ENCODE measurements at places on chromosomes 2 and 18. TPM values are rescaled to one million over a fixed set of nuclear protein-coding genes. Genes with fewer than 3 reads are reported as not detected.

Gene VAMP8
- total RNA-seq, result 141 TPM

DNA sequence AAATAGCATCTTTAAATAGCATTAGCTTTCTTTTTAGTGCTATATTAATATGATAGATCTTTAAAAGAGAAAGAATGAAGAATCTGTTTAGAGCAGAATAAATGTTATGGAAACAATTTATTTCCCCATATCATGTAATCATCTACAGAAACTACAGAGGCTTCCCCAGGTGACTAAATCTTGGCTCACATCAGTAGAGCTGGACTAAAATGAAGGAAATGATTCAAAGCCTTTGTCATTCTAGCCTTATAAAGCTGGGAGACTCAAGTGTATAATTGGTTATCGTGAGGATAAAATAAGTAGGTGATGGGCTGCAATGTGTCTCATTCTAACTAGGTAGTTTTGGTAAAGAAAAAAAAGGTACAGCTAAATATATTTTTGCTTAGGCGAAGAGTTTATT is 83.2 kb upstream of the UNC80 start:
- peak; percentile 28 for DNase-seq

DNA sequence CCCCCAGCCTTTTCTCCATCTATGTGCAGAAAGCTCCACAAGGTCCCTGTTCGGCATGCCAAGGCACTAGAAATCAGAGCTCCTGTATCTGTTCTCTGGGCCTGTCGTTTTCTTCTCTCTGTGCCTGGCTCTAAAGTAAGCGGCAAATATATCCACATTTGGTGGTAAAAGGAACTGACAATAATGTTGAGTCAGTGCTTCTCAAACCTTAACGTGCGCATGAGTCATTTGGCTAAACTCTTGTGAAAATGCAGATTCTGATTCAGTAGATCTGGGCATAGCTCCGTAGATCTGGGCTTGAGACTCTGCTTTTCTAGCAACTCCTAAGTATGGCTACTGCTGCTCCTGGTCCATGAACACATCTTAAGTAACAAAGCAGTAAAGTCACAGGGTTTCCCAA is 16.5 kb upstream of the ACSL3 start:
- peak; percentile 95 for DNase-seq

- DNase-seq, result peak; percentile 88
Observed at GRCh38 chr2:237574894-237575868, 8.8 kb downstream of the PRLH start.

Gene CDH20
- total RNA-seq, result not detected

- peak; percentile 90 for DNase-seq
Observed at GRCh38 chr2:64354857-64355680, 98.9 kb upstream of the LGALSL start.

- DNase-seq, result no peak
Observed at GRCh38 chr2:190178066-190178722, 115.7 kb upstream of the MSTN start.

Gene KLF7
- 5.6 TPM for total RNA-seq

Gene SH2D6
- 0.12 TPM for total RNA-seq

- DNase-seq, result no peak
Observed at GRCh38 chr2:98376996-98377395, 30.7 kb downstream of the CNGA3 start.

DNA sequence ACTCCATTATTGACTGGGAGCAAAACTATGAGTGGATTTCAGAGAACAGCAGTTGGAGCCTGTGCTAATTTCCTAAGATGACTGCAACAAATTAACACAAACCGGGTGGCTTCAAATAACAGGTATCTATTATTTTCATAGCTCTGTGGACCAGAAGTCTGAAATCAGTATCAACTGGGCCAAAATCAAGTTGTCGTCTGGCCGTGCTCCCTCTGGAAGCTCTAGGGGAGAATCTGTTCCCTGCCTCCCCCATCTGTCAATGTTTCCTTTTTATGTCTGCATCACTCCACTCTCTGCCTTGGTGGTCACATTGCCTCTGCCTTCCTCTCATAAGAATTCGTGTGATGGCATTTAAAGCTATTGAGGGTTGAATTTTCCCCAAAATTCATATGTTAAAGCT is 269.8 kb downstream of the TMX3 start:
- no peak for DNase-seq

DNA sequence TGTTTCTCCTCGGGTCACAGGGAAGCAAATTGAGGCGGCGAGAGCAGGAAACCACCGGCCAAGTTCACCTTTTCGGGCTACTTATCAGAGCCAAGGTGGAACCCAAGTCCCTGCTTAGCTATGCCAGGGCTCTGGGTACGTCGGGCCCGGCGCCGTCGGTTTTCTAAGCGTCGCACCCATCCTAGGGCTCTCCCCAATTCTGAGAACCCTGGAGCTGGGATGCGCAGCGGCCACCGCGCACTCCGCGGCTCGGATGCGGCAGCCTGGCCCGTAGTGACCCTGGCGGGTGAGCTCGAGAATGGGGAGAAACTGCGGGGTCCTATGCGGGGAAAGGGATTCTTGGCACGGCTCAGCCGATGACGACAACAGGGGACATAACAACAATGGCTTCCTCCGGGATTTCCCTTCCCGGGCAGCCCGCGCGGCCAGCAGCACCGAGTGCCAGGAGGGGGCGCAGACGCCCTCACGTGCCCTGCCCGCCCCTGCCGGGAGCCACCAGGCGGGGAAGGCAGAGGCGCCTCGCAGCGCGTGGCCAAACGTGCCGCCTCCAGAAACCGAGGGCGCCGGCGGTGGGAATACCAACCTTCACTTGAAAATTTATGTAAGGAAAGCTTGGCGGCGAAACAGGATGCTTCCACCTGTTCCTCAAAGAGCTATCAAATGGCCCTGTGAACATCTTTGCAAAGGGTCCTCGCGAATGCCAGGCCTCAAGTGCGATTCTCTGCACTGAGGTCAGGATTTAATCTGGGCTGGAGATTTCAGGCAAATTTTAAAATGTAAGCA is 2.1 kb upstream of the SLC30A3 start:
- DNase-seq, result peak; percentile 58

- DNase-seq, result peak; percentile 95
Observed at GRCh38 chr18:14974576-14974975, 226.6 kb downstream of the ANKRD30B start.

DNA sequence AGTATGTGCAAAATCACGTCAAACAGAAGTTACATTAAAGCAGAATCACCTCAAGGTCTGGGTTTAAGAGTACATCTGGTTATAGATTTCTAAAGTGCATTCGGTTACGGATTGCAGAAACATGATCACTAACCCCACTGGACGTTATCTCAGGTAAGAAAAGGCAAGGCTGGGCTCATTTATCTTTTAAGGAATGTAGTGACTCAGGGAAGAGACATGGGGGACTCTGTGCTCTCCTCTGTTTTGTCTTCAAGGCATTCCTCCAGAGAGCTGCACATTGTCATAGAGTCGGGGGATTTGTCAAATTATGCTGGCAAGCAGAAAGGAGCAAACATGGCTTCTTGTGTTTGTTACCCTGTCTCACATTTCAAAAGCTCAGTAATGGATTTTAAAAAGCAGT is 14.3 kb downstream of the WDSUB1 start:
- DNase-seq, result no peak

Gene REEP1
- total RNA-seq, result 0.06 TPM

Gene MAT2A
- total RNA-seq, result 304 TPM

DNA sequence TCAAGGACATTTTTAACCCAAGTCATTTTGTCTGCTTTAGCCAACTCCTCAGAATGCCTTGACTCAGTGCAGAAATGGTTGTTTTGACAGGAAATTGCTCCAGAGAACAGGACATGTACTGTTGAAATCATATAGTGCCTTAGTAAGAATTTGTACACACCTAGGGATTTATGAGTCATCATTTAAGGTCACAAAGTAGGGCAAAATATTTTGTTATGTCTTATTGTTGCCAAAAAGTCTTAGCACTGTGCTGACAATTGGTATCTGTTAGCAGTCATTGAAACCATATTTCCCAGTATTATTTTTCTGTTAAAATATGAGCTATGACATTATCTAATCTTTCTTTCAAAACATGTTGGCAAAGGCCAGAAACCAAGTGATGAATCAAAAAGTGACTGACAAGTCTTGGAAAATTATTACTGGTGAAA is 104.5 kb downstream of the OSBPL6 start:
- DNase-seq, result peak; percentile 86

- DNase-seq, result no peak
Observed at GRCh38 chr2:9211496-9211895, 4.9 kb downstream of the ASAP2 start.

GRCh38 chr2:98034745-98035144 is 39.0 kb upstream of the TMEM131 start:
- no peak for DNase-seq

DNA sequence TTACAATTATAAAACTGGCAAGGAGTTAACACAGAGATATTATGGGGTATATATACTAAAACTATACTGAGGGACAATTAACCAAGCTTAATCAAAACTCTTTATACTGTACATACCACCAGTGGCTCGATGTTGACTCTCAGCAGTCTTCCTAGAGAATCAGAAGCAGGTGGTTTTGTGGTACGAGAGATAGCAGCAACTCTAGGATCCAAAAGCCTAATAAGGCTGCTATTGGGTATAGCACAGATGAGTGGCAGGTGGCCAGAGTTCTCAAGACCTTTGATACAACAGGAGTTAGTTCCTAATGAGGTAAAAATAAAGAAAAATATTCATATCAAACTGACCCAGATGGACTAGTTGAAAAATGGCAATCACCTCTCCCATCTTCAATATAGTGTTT is 45.5 kb upstream of the COL5A2 start:
- peak; percentile 63 for DNase-seq

Gene ITPRIPL1
- total RNA-seq, result not detected

Gene SP100
- total RNA-seq, result 42.5 TPM

DNA sequence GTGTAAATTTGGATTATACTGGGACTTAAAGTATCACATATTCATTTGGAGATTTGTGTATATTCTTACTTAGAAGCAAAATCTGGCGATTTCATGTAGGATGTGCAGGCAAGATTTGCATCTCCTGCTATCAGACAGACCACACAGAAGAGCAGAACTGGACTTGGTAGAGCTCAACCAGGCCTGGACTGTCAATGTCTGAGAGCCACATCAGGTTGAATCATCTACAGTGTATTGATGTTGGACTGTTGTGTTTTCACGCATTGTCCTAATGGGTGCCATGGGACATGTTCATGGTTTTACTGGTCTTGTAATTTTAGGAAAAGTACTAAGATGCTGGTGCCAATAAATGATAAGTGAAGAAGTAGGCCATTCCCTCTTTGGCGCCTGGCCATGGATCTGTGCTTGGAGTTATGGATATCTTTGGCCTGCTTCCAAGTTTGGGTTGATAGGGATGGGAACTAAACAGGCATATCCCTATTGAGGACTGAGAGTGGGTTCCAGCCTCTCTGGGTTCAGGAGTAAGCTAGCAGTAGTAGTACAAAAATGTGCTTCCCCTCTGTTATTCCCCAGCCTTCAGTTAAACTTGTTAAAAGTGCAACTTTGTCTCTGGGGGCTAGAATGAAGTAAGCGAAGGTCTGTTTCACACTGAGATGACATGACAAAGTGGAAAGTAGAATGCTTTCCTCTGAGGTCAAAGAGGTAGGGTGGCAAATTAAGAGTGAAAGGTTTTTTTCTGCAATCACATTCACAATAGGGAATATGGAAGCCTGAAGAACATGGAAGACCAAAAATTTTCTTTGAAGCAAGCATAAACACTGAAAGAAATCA is 49.2 kb upstream of the NEMP2 start:
- DNase-seq, result no peak

- DNase-seq, result peak; percentile 70
Observed at GRCh38 chr2:196510246-196510645, 129.3 kb upstream of the CCDC150 start.

- DNase-seq, result peak; percentile 12
Observed at GRCh38 chr2:206442833-206443734, at the start of gene ADAM23. ADAM23 (plus strand) TSS chr2:206443532; CDS start chr2:206443867, 335 bp downstream.

DNA sequence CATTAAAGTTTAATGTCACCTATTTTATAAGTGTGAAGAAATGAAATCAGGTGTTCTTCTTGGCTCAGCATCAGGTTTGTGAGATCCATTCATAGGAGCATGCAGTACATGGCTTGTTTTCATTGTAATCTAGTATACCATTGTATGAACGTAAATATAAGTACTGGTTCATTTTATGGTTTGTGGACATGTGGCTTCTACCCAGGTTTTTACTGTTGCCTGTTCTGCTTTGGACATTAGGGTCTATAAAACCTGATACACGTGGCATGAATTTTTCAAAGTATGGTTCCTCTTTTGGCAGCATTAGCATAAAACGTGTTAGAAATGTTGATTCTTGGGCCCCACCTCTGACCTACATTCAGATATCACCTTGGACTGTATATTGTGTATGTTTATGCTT is 175.5 kb downstream of the PRPF40A start:
- DNase-seq, result no peak

DNA sequence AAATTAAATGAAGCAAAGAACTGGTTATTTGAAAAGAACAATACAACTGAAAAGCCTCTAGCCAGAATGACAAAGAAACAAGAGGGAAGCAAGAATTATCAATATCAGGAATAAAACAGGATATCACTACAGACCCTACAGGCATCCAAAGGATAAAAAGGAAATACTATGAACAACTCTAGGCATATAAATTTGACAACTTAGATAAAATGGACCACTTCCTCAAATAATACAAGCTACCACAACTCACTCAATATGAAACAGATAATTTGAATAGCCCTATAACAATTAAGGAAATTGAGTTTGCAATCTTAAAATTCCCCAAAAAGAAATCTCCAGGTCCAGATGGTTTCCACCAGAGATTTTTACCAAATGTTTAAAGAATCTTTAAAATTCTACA is 19.8 kb downstream of the RPRD1A start:
- DNase-seq, result no peak

DNA sequence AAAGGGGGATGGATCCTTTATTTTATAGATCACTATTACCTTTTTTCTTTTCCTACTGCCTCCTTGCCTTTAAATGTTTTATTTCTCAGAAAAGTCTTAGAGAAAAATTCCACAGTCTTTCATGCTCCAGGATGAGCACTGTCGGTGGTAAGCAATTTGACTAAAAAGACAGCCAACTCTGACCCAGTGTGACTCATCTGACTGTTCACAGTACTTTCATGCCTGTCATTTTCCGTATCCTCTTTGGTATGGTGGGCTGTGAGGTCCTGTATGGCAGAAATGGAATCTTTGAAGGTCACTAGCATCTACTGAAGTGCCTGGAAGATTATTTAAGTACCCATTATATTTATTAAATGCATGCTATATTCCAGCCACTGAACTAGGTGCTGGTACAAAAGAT is 2.1 kb upstream of the RFTN2 start:
- DNase-seq, result peak; percentile 29

GRCh38 chr18:68436485-68436884 is 278.4 kb downstream of the TMX3 start:
- peak; percentile 65 for DNase-seq

DNA sequence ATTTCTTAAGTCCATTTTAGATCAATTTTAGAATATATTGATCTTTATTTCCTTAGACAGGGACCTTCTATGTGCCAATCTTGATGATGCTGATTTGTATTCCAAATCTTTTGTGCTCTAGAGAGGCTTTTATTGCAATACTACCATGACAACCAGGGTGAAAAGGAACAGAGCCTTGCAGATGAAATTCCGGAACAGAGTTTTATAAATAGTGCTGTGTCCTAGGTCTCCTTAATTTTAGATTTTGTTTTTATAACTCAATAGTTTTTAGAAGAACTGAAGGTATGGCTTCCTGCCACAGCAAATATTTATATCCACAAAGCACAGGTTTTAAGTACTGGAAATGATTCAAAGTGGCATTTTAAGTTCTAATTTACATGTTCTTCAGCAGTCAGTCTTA is 160.2 kb downstream of the PMAIP1 start:
- no peak for DNase-seq

- no peak for DNase-seq
Observed at GRCh38 chr2:241984658-241985057, 115.1 kb downstream of the RTP5 start.

Gene XIRP2
- 0.11 TPM for total RNA-seq
